ENCODE measurements at places on chromosomes 7 and 10.

- DNase-seq = no peak
Measured at GRCh38 chr7:111568419-111568818, 6.1 kb upstream of the IMMP2L start.

- no peak for DNase-seq
Measured at GRCh38 chr10:124596116-124596785, 134.6 kb downstream of the LHPP start.

- DNase-seq = no peak
Measured at GRCh38 chr10:123855008-123855684, 36.5 kb downstream of the CPXM2 start.

GRCh38 chr7:129550693-129551360, 48.5 kb downstream of the SMKR1 start:
- no peak for DNase-seq

DNA sequence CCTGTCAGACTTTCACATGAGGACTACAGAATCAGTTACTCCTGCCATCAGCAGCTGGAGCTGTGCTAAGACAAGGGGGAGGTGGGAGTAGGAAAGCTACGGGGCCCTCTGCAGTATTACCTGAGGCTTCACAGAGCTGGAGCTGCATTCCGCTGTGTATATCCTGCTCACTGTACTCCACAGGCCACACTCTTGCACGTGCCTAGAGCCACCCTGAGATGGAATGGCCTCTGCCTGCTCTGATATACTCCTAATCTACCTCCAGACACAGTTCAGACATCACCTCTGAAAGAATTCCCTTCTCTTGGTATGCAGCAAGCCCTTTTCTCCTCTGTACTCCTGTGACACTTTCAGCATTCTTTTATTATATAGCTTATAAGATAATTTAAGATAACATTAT, 34.8 kb downstream of the TRDMT1 start:
- DNase-seq = no peak

DNA sequence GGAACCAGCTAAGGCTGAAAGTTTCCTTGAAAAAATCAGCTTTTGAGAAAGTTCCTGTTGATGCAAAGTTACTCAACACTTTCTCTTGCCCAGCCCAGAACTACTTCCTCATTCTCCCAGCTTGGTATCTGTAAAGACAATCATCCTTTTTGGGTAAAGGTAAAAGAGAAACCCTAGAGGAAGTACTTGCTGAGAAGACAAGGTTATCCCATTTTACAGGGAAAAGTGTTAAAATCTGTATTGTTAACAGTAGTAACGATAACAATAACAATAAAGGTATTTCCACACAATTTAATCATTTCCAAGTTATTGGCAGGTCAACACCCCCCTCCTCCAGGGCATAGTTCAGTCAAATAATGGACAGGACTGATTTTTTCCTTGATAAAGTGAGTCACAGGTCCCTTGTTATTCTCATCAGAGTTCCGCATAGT, 2.4 kb downstream of the ALOX5 start:
- DNase-seq = no peak

GRCh38 chr10:113093188-113094113, 143.4 kb downstream of the TCF7L2 start:
- DNase-seq = no peak

GRCh38 chr10:49309691-49310411, 10.9 kb downstream of the C10orf71 start:
- no peak for DNase-seq

DNA sequence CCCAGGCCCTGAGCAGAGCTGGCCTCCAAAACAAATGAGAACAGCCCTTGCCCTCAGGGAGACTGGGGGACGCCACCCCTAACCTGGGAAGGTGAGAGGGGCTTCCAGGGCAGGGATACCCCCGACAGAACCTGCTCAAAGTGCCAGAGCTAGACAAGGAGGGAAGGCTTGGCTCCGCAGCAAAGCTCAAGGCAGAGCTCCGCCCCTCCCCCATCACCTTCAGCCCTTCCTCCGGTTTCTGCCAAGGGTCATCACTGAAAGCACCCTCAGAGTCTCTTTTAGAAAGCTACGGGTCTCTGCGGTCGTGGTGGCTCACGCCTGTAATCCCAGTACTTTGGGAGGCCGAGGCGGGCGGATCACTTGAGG, 73.4 kb upstream of the CUX1 start:
- no peak for DNase-seq

- no peak for DNase-seq
Measured at GRCh38 chr10:99996671-99997648, 12.8 kb downstream of the DNMBP start.

GRCh38 chr10:45425621-45426563, 51.9 kb downstream of the ALOX5 start:
- no peak for DNase-seq

DNA sequence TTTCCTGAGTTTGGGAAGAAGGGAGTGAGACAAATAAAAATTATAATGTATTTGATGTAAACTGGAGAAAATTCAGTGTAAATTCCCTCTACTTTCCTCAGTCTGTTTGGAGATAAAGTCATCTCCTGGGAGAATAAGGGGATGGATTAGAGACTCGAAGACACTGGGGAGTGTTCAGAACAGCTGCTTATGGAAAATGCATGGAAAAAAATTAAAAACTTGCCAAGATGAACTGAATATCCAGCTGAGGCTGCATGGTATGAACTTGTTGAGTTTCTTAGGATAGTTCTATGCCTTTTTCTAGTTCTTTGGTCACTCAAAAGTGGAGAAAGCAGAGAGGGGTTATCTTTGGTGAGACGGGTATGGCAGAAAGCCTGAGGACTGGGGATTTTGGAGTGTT, 210.5 kb downstream of the BICC1 start:
- no peak for DNase-seq

DNA sequence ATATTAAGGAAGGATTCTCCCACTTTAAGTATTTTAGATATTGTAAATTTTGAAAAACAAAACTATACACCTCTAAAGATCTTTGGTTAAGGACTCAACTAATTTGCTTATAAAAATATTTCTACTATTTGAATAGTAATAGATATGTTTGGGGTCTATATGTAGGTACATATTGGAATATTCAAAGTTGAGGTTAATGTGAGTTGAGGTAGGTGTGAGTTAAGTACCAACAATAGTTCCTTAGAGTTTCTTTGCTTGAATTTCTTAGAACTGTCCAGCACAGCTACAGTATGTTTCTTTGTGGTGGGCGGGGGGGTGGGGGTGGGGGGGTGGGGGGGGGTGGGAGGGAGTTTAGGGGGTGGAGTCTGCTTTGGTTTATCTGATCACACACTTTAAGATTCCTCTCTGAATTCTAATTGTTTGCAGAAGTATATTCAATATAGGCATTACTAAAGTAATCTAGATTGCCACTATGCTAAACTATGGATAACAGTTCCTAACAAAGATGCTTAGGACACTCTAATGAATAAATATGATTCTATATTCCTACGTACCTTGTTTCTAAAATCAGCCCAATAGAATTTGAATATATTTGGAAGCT, 2.1 kb downstream of the GRM3 start:
- no peak for DNase-seq

- DNase-seq = no peak
Measured at GRCh38 chr10:23192712-23193434, 761 bp downstream of the PTF1A start.

DNA sequence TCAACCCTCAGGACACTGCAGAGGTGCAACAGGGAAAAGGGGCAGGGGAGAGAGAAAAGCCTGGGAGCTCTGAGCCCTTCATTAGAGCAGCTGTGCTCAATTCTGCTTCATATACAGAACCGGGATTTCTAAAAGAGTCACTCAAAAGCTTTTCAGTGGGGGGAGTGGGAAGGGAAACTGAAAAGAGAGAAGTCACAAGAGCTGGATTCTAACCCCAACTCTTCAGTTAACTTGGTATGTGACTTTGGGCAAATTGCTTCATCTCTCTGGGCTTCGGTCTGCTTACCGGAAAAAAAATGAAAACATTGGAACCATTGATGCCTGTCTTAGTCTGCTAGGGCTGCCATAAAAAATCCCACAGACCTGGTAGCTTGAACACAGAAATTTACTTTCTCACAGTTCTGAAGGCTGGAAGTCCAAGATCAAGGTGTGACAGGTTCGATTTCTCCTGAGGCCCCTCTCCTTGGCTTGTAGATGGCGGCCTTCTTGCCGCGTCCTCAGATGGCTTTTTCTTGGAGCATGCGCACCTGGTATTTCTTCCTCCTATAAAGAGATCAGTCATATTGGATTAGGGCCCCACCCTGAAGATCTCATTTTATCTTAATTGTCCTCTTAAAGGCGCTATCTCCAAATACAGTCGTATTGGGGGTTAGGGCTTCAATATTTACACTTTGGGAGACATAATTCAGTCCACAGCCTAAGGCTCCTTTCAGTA, 118.3 kb upstream of the KMT2E start:
- no peak for DNase-seq

- no peak for DNase-seq
Measured at GRCh38 chr7:117041007-117041406, 87.7 kb downstream of the ST7 start.

- DNase-seq = no peak
Measured at GRCh38 chr7:88700725-88701124, 58.8 kb upstream of the ZNF804B start.

DNA sequence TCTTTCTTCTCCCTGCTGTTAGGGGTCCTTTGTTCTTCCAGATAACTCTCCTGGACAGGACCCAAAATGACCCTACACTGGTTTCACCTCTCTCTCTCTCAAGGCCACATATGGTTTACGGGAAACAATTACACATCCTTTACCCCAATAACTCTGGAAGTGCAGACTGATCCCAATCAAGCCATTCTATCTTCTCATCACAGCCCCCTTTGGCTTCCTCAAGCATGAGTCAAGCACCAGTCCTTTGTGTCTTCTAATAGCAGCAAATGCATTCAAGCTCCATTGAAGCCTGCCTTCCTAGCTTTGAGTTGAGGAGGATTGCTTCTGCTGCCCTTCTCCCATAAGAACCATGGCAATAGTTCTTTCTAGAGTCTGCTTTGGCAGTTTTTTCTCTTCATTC, 20.2 kb downstream of the C10orf67 start:
- DNase-seq = no peak

DNA sequence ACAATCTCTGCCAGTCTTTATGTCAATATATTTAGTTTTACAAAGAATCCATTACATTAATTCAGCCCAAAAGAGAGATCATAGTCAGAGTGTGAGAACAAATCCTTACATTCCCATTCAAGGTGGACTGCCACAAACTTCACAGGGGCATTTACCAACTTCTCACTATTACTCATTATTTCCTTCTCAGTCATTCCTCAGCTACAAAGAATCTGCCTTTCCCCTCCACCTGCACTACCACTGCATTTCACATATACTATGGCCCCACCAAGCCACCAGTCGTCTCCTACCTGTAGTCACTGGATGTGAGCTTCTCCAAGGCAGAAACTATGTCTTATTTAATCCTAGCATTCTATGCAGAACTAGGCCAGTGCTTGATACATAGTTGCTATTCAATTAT, 94.3 kb downstream of the USP6NL start:
- DNase-seq = no peak

- no peak for DNase-seq
Measured at GRCh38 chr7:94512735-94513564, 3.3 kb downstream of the CASD1 start.

- DNase-seq = no peak
Measured at GRCh38 chr7:44078521-44078920, 3.8 kb downstream of the POLM start.

DNA sequence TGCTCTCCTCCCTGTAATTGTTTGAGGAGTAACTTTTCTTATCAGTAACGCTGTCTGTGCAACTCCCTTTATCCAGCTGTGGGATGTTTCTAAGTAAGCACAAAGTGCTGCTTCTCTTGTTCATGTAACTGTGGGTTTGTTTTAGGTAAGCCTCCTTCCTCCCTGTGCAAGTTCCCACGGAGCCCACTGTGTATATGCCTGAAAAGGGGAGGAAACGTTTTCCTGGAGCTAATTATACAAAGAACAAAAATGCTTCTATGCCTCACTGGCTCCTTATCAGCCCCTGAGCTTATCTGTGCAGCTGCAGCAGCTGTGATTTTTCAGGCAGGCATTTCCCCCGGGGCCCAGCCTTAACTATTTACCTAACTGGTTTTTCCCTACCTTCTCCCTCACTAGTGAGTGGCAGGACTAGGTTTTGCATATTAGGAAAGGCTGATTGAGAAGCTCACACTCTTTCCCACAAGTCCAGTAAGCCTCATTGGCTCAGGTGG, 593.4 kb upstream of the GHITM start:
- no peak for DNase-seq

GRCh38 chr10:88473989-88474883, 108.9 kb downstream of the RNLS start:
- no peak for DNase-seq

- no peak for DNase-seq
Measured at GRCh38 chr7:29276199-29276598, 81.6 kb downstream of the CHN2 start.

DNA sequence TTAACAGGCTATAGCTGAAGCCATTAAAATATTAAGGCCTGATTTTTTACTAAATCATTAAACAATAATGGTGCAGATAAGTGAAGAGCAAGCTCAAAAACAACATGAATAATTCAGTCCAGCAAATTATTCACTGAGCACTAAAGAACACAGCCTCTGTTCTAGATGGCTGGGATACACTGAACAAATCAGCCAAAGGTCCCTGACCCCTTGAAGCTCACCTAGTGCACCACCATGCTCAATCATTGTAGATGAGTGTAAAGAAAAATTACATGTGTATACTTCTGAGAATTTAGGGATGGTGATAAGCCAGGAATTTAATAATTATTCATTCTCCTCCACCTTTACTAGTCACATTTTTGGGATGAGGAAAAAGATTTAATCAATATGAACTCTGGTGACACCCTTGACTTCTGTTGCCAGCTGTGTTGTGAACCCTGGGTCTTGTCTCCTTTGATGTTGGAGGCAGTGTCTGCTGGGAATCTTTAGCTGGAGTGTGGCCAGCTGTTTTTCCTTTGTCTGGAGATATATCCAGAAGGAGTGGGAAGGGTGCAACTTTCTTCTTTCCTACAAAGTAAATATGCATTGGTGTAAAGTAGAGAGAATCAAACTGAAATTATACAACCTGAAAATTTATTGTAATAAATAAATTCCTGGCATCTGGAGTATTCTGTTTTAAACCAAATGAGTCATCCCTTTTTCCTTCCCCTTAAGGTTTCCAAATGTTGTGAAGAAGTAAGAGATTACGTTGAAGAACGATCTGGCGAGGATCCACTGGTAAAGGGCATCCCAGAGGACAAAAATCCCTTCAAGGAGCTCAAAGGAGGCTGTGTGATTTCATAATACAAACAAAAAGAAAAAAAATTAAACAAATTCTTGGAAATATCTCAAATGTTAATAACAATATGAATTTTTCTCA, 4.0 kb downstream of the GNGT1 start:
- DNase-seq = no peak

DNA sequence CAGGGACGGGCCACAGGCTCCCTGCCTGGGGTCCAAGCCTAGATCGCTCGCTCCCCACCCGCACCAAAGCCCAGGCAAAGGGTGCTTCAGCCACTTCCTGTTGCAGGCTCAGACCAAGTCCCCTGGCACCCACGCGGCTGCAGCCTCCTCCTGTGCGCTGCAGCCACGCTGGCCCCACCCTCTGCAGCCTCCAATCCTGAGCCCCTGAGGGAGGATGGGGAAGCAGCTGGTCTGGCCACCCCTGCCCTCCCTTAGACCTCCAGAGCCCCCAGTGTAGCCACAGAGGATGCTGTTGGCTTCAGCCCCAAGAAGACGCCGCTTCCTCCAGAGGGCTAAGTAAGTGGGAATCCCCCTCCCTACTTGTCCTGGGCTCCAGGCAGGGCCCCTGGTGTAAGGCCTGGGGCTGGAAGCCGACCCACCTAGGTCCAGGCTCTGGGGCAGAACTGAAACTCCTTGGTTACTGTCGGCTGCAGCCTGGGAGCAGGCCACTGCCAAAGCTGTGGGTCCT, 9.4 kb downstream of the LIMK1 start:
- DNase-seq = no peak

- no peak for DNase-seq
Measured at GRCh38 chr7:73423519-73424488, 9.8 kb upstream of the FZD9 start.

Data from stimulated activated CD4-positive, alpha-beta T cell treated with anti-CD3 and anti-CD28 coated beads, TNF-alpha, amount 100 ng/mL, for 1 hour (primary cell).